ENCODE measurements at places on chromosomes 4 and X.
A peak's percentile ranks its signal among the peaks of the same experiment; 100 is the strongest.

GRCh38 chr4:156293657-156294297, 340.1 kb upstream of the CTSO start:
- DNase-seq, result no peak

DNA sequence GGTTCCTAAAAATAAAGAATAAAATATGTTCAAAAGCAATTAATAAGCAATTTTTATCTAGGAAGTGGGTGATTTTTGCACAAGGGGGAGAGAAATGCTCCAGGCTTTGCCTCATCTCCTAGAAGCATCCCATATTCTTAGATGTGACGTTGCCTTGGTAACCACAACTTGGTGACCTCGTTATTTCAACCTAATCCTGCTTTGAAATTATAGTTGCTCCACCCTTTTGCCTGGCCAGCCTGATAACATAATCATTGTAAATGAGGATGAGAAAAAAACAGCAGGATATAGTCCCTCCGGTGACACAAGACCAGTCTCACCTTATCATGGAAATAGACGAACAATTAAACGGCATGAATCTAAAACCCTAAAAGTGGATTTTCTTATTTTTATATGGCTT, 194.4 kb downstream of the QDPR start:
- DNase-seq, result no peak

GRCh38 chrX:31506360-31506759, 434.5 kb upstream of the FTHL17 start:
- DNase-seq, result no peak

- DNase-seq, result peak; percentile 89
Measured at GRCh38 chrX:53433651-53434639, at the start of gene HSD17B10. HSD17B10 (minus strand) TSS chrX:53434370; CDS start chrX:53434345, 25 bp downstream.

GRCh38 chr4:57866468-57867171, 756.4 kb upstream of the IGFBP7 start:
- no peak for DNase-seq

- no peak for DNase-seq
Measured at GRCh38 chrX:10990418-10990817, 120.7 kb upstream of the HCCS start.

DNA sequence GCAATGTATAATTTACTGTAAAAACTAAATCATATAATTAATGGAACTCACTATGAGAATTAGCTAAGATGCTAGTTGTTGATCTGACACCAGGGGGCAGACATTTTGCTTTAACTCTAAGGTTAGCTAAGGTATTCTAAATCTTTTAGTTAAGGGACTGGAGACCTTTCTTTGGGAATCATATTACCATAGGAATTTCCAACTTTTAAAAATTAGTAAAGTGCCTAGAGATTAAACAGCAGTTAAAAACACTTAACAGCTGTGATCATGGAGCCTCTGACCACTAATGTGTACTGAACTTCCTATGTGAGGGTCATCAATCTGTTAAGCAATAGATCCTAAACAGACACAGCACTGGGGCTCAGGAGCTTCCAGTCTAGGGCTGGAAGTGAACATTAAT, 226.6 kb downstream of the NSUN7 start:
- DNase-seq, result no peak

DNA sequence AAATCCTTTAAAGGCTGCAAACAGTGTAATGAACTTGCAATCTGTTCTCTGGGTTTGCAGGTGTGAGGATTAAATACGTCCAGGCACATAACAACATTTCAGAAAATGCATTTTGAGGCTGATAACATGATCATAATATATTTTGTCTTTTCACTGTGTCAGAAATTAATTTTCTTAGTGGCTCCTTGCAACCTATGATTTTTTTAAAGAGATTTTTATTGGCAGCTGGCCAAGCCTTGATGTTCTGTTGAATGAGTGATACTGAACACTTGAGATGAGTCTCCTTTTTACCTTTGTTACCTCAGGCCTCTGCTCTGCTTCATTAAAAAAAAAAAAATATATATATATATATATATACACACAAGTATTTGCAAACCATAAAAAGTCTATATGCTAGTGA, 68.2 kb upstream of the TENM3 start:
- DNase-seq, result no peak

DNA sequence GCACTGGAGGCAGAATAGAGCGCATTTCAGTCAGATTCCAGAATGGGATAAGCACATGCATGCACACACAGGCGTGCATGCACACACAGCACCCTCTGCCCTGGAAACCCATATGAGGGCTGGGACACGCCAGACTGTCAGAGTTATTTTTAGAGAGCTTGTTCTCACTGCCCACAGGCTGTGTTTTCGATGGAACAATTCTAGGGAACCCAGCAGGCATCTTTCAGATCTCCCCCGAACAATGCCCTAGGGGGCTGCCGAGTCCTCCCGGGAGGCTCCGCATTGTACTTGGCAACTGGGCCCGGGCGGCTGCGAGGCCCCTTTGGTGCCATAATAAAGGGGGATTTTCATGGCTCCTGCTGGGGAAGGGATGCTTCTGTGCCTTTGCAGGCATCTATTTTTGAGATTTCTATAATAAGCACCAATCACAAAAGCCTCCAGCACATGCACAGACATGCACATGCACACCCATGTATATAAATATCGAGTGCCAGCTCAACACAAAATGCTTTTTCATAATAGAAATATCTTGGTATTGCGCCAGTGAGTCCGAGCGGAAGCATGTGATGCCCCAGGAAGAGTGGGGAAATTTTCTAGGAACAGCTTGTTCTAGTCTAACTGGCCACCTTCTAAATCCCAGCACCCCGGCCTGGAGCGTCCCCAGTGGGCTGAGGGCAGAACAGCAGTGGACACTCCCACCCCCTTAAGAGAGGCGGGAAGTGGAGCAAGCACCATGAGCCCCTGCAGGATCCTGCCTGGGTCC, 88.5 kb downstream of the PHKA2 start:
- DNase-seq, result no peak

GRCh38 chrX:13327666-13328065, 7.8 kb upstream of the ATXN3L start:
- DNase-seq, result no peak

GRCh38 chr4:38455092-38455862, 208.7 kb upstream of the KLF3 start:
- DNase-seq, result no peak

DNA sequence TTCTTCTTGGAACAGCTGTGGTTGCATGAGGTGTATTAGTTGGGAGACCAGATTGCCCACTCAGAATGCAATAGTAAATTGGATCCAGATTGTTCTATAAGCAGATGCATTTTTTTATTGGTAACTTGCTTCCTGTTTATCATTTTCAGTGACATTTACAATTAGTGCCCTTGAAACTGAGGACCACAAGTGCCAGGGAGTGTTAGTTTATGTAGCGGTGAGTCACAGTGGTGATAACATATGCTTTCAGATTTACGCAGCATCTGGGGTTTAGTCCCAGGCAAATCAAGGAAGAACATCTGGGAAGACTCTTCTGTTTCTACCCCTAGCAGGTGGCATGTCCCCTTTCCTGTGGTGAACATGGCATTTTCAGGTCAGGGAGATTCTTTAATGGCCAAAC, 24.1 kb downstream of the FRMPD4 start:
- no peak for DNase-seq

Data from activated naive CD4-positive, alpha-beta T cell treated with anti-CD3 and anti-CD28 coated beads, Interleukin-2, amount 50 U/mL, for 16 hours (primary cell).